ENCODE measurements at places on chromosomes 7 and 10. TPM values are rescaled to one million over a fixed set of nuclear protein-coding genes. Genes with fewer than 3 reads are reported as not detected.

The EDRF1 gene
- 29.8 TPM for polyA plus RNA-seq

DNA sequence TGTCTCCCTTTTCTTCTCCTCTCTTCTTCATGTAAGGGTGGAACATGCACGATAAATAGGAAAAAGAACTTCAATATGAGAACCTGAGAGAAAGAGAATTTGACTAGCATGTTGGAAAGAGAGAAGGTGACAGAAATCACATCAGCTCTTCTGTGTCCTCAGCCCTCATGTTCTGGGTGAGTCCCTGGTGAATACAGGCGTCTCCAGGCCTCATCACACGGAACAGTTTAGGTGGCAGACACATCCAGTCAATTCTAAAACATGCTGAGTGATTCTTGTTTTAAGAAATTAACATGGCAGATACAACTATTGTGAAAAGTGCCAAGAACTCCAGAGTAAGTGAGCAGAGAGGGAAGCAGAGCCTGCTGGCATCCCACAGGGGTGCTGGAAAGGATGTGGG lies 96.1 kb downstream of the FAM107B start:
- DNase-seq = no peak

GRCh38 chr7:39212876-39213275 lies 235.2 kb downstream of the POU6F2 start:
- DNase-seq = no peak

- no peak for DNase-seq
These were observed 300.2 kb downstream of the WDR37 start for GRCh38 chr10:1356349-1356748.

DNA sequence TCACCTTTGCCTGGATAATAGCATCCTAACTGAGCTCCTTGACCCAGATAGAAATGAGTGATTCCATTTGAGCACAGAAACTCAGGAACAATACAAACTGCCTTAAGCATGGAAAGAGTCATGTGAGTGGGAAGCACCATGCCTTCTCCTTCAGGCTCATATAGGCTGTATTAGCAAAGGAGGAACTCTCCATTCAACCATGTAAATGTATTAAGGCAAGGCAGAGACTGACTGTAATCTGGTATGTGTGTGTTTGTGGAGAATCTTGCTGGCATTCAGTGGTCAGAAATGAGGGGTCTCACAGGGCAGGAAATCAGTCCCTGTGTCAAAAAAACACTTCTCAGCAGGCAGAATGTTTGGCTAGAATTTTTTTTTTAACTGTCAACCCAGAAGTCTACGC lies 40.2 kb downstream of the COA1 start:
- DNase-seq = no peak

- DNase-seq = no peak
These were observed 2.7 kb upstream of the PRXL2A start for GRCh38 chr10:80405626-80406025.

The ZPBP gene
- 0.24 TPM for polyA plus RNA-seq

DNA sequence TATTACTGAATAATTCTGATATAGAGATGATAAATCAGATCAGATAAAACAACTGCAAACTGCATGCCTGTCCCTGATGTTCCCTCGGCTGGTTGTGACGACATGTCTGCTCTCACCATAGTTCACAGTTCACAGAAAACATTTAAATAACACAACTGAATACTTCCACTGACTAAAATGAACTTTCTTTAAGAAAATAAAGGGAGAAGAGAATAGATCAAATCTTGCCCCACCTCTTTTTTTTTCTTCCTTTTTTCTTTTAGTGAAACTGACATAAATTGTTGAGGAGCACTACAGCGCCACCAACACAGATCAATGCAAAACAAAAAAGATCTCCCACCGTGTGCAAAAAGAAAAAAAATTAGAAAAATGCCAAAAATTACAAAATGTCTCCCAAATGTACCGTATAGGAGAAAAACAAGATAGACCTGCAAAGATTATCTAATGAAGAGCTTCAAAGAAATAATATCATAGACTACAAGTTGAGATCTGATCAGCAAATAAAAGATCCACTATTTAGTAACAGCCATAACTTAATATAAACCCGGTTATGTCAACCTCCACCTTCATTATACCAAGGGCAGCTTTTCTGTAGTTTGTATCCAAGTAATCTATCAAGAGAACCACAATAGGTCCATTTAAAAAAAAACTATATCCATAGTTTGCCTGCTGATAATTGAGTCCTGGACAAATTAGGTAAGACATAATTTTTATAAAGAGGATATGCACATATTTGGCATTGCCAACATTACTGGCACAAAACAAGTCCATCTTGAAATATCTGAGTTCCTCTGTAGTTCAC lies 30.7 kb upstream of the EPC1 start:
- no peak for DNase-seq

The OIT3 gene
- 2.8 TPM for polyA plus RNA-seq

DNA sequence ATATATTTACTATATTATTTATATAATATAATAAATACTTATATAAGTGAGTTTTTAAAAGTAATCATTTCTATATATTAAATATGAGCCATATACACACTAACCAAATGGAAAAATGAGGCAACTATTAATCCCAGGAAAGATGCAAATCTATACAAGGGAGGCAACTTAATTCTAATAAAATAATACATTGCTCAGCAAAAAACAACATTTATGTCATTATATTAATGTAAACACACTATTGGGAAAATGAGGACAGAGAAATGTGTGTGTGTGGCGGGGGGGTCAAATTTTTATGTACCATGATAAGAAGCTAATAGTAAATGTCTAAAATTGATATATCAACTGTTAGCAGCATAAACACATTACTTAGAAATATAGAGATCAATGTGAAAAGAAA lies 23.3 kb upstream of the DGKI start:
- DNase-seq = no peak

DNA sequence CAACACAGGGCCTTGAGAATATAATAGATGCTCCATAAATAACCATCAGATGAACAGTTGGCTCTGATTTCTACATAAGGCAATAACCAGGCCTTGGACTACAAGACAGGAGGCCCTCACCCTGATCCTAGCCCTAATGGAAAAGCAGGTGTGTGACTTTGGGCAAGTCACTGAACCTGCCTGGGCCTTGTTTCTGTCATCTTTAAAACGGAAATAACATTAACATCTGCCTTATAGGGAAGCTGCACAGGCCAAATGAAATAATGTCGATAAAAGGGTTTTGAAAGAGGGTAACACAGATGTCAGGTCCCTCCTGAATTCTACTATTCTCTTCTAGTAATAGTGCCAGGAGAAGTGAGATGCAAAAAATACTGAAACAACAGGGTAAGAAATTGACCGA lies 20.7 kb downstream of the PIK3AP1 start:
- no peak for DNase-seq

DNA sequence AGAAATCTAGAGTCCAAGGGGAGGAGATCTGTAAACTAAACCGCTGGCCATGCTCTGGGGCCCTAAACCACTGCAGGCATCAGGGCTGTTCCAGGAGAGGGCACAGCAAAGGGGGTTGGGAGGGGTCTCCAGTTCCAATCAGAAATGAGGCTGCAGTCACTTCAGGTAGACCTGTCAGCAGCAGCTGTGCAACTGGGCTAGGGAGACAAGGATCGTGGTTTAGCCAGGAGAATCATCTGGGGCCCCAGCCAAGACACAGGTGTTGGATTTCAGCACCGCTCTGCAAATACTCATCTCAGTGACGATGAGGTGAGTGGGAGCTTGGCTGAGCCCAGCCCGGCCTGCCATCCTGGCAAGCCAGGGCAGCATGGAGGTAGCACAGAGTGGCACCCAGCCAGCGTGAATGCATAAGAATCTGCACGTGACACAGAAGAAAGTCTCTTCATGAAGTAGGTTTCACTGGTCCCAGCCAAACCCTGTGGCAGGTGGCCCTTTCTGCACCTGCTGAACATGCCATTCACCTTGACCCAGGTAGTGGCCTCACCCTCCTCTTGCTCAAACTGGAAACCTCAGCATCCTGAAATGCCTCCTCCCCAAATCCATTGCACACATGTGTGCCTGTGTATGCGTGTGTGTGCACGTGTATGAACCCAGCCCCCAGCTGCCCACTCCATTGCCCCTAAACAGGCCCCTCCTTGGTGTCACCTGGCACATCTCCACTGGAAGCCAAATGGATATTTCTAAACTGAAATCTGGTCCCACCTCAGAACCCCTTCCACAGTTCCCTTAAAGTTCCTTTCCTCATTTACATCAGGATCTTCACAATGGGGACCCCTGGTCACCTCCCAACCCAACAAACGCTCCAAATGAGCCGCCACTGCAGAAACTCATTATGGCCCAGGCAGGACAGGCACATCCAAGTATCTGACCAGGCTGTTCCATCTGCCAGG lies 9.6 kb downstream of the GPRIN2 start:
- no peak for DNase-seq

- no peak for DNase-seq
These were observed 310.5 kb upstream of the HGF start for GRCh38 chr7:82080254-82080927.

DNA sequence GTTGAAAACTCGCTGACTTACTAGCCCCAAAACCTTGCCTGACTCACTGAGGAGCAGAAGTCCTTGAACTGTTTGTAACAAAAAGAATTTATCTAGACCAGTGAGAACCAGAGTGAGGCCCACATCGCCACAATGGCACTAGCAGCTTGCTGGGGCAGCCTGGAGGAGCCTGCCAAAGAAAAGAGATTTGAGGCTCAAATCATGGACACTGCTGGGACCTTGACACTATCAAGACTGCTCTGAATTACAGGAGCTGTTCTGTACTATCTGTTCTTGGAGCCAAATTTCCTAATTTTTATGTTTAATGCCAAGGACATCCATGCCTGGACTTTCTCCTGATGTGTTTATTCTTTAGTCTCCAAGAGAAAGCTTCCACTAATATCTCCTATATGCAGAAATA lies 82.0 kb upstream of the JCAD start:
- DNase-seq = no peak

The CNPY1 gene
- not detected for polyA plus RNA-seq

The TDRD1 gene
- polyA plus RNA-seq = 0.04 TPM

DNA sequence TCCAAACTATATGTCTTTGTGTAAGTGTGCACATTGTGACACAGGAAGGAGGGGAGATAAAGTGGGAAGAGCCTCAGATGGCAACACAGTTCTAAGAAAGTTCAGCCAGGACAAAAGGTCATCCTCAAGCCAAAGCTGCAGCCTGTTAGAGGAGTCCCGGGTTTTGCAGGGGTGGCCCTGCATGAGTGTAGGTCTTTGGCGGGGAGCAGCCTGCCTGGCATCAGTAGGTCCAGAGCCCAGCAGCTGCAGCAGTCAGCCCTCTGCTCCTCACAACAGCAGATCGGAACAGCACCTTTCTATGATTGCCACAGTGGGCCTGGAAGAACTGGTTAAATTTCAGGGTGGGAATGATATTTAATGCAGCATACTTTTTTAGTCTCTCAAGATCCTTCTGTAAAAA lies 13.5 kb upstream of the VDAC2 start:
- DNase-seq = no peak

Measured in right renal pelvis (tissue), 4 donors.